ENCODE measurements at places on chromosomes 2 and 18. TPM values are rescaled to one million over a fixed set of nuclear protein-coding genes. Genes with fewer than 3 reads are reported as not detected.
A peak's percentile ranks its signal among the peaks of the same experiment; 100 is the strongest.

Gene GPR45
- total RNA-seq = not detected

Gene CYP27A1
- 0.80 TPM for total RNA-seq

GRCh38 chr2:198546122-198546521, 741.7 kb downstream of the PLCL1 start:
- no peak for DNase-seq

Gene AGAP1
- 9.3 TPM for total RNA-seq

DNA sequence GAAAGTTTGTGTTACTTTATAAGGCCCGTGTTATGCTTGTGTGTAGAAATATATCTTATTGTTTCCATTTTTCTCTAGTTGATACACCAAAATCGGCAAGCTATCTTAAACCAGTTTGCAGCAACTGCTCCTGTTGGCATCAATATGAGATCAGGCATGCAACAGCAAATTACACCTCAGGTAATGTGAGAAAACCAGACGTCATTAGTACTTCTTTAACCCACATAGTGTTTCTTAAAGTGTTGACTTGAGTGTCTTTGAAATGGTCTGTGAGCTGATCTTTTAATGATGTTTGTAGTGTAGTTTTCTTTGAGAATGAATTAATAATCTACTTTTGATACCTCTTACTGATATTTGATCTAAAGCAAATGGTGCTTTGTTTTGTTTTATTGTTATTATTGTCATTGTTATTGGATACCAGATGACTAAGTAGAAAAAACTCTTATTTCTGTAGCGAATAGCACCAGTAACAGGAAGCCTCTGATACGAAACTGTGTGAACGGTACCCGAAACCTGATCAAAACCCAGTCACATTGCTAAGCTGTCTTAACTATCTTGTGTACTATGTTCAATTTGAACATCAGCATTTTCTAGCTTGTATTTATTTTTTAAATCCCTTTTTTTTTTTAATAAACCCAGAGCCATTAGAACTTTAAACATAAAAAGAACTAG, 53.7 kb downstream of the PTRHD1 start:
- DNase-seq = no peak

DNA sequence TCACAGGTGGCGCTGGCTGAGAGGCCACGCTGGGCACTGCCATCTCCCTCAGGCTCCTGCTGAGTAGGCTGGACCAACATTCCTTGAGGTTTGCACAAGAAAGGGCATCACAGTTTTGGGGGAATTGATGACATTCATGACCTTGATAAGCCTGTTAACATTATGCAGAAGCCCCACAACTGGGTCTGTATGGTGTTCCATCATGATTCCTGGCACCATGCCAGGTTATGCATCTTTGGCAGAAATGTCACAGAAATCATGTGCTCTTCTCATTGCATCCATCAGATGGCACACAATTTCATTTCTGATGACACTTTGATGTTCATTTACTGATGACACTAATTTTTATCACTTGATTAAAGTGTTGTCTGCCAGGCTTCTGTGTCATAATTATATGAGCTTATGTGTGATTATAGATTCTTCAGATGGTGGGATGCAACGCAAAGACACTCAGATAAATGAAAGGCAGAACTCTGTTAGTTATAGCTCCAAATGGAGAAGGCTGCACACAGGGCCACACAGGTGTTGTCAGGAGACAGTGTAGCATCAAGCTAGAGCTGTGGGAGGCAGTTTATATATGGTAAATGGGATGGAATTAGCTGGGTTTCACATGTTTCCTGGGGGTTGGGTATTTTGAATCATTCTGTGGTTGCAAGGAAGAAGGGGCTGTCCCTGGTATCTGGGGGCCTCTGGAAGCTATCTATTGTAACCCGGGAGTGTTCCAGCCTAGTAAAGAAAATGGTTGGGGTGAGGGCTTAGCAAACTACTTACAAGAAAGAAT, 191.3 kb downstream of the SLC39A10 start:
- no peak for DNase-seq

- DNase-seq = peak; percentile 80
Measured at GRCh38 chr2:191218292-191218898, 26.8 kb upstream of the MYO1B start.

GRCh38 chr2:106127282-106127771, 66.8 kb downstream of the UXS1 start:
- no peak for DNase-seq

Gene CCDC85A
- total RNA-seq = 0.74 TPM

Data from Daoy (cell line).